ENCODE measurements at places on chromosomes 6 and 20.

DNA sequence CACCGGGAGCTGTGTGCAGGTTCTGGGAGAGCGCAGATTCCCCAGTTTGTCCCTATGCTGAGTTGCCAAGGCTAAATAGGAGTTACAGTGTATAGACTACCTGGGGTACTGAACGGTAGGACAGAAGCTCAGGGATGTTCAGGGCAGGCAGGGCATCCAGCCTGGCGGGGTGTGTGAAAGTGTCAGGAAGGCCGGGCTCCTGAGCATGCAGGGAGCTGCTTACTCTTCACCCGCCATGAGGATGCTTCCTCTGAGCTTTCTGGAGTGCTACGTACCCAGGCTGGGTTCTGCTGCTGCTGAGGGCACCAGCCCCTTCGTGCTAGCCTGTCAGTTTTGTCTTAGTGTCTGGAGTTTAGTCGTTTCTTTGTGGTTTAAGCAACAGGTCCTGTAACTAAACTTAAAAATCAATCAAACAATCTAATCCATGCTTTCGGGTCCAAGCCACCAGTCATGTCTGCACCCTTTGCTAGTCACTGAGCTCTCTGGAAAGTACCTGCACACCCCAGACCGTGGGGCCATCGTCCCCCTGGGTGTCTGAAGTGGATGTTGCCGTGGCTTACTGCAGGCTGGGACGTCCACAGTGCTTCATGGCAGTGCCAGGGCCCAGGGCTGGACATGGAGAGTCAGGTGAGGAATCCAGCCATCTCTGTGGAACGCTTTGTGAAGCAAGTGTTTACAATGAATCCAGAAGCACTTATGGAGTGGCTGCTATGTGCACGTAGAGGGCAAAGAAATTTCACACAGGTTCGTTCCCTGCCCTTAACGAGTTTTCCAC is 220.3 kb upstream of the SNX9 start:
- DNase-seq = no peak

GRCh38 chr6:2562721-2563451 is 187.8 kb downstream of the MYLK4 start:
- no peak for DNase-seq

DNA sequence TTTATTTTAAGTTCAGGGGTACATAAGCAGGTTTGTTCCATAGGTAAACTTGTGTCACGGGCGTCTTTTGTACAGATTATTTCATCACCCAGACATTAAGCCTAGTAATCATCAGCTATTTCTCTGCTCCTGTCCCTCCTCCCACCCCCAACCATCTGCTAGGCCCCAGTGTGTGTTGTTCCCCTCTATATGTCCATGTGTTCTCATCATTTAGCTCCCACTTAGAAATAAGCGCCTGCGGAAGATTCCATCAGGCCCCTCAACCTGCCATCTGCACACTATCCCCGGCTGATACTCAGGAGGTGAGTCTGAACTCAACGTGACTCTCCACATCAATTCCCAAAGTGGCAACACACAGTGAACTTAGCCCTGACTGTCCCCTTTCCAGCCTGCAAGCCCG is 228.0 kb upstream of the SYNDIG1 start:
- peak; percentile 46 for DNase-seq

DNA sequence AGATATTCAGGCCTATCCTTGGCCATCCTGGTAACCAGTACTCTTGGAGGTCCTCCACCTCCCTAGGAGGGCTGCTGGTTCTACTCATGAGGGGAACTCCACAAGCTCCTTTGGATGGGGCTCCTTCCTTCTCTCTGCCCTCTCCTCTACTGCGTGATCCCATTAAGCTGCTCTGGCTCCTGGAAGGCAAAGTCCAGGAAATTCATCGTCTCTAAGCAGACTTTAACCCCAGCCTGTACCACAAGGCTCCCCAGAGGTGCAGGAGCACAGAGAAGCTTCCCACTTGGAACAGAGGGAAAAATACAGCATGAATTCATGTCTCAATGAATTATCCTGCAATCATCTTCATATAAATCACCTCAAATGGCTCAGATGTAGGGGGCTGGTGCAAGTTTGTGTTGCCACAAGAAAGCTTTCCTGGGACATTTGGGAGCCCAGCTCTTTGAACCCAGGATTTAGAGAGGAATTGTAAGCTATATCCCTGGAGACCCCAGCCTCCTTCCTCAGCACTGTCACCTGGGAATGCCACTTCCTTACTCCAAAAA is 355.4 kb downstream of the CDC5L start:
- DNase-seq = no peak

- no peak for DNase-seq
These were observed 77.6 kb upstream of the SASH1 start for GRCh38 chr6:148265054-148265453.

DNA sequence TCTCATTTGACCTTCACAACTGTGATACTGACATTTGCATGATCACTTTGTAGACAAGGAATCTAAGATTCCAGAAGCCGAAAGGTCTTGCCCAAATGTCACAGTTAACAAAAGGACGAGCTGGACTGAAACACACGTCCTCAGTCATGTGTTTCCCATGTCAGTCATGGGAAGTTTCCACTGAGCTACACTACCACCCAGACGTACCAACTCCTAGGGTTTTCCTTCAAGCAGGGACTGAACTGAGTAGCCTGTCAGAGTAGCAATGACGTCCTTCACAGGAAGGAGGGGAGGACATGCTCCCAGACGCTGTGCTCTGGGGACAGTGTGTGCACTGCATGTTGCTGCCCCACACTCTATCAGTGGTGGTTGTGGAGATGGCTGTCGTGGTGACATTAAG is 215.8 kb upstream of the SMLR1 start:
- no peak for DNase-seq

DNA sequence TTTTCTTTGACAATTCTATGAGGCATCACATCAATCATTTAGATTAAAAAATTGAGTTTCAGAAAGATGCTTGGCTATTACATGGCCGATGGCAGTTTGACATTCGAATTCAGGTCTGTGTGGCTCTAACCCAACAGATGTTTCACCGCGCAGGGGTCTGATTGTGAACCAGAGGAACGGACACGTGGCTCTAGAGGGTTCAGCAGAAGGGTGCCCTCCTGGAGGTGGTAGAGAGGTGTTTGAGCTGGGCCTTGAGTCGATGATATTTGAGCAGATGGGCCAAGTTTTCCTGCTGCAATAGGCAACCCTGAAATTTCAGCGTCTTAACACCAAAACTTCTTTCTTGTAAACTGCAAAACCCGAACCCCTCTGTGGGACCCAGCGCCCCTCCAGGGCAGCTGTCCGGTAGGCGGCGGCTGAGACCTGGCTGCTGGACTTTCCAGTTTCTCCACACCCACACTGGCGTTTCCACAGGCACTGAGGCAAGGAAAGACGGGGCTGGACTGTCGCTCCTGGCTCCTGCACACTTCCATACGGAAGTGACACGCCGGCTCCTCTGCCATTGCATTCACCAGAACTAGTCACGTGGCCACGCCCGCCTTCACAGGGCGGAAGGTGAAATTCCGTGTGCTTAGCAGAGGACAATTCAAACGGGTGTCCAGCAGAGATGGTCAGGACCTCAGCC is 11.3 kb upstream of the AFDN start:
- no peak for DNase-seq

DNA sequence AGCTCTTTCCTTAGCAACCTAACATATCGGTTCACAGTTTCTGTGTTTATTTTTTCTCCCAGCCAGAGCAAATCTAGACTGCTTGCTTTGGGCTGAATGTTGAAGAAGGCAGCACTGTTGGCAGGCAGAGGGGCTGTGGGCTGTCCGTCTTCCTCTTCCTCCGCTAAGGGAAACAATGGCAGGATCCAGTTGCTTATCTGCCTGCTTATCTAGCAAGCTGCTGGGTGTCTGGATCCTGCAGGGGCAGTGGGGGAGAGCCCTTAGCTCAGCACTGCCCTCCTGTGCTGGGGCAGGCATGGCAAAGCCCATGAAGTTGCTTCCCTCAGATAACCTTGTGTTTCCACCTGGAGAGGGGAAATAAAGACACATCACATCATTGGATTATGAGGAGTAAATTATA is 92.7 kb upstream of the CD93 start:
- DNase-seq = no peak

DNA sequence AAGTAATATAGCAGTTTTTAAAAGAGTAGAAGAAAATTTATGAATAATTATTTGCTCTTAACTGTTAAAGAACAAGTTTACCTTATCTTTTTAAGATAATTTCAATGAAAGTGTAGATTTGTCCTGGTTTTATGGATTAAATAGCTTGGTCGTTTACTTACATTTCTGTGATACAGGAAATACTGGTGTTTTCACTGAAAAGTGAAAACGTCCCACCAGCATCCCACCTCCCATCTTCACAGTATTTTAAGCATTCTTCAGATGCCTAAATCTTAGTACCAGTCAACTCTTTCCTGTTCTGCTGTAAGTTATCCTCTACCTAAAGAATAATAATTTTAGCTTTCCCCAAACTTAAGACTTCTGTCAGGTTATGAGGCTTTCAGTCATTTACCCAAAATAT is 5.8 kb downstream of the TAB2 start:
- DNase-seq = no peak

GRCh38 chr20:23302801-23303200 is 47.8 kb upstream of the NXT1 start:
- no peak for DNase-seq

DNA sequence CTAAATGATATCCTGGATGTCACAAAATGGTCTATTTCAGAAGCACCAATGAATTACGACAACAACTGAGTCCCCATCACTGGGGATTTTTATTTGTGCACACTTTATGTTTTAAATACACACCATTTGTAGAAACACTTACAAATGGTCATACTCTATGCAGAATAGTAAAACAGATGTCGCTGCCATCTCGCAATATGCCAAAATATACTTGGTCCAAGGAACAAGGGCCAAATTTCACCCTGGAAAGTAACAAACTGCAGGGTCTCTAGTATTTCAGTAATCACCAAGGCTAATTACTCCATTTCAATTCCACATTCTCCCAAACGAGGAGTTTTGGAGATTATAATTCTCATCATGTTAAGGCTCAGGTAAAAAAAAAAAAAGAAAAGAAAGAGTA is 215.2 kb downstream of the LMBRD1 start:
- DNase-seq = peak; percentile 11

DNA sequence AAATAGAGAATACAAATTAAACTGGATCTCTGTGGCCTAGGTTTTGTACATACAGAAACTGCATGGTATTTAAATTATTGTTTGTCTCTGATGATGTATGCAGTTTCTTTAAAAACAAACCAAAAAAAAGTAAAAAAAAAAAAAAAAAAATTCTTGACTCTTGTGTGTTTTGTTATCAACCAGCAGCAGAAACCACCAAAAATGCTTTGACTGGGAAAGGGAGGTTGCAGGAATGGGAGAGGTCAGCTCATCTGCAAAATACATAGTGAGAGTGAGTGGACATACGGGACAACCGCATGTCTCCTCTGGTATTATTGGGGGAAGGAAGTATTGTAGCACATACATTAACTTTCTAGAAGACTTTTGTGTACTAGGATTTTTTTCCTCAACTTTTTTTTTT is 38.0 kb downstream of the TBC1D7 start:
- no peak for DNase-seq

DNA sequence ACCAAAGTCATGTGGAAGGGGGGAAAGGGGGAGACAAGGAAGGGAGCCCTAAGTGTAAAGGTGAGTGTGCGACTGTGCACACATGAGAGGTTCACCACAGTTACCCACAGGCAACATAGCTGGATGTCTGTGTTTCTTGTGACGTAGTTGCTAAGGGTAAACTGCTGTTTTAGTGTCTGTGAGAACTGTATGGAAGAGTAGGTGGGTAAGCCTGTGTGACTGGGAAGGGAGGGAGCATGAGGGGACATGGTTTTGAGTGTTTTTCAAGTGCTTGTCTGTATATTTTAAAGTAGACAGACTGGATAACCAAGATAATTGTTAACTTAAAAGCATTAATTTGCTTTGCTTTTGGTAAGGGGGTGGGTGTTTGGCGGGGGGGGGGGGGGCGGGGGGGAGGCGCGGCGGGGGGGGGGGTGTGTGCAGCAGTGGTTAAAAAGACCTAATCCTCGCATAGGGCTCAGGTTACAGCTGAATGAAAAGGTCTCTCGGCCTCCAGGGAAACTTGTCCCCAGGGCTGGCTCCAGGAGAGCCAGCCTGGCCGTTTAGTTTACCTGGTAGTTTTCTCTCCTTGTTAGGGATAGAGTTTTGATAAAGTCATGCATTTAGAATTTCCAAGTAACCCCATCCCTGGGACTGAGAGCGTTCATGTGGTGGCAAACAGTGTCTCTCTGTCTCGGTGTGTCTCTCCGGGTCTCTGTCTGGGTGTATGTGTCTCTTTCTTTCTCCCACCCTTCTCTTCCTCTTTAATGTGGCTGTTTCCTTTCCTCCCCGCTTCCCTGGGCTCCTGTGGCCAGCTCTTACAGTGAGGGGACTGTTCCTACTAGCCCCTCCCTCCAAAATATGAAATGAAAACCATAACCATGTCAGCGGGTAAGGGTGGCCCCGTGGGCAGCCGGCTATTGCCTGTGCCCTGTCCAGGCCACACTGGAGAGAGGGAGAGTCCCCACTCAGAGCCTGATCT is 3.4 kb downstream of the SCUBE3 start:
- DNase-seq = no peak

GRCh38 chr6:148955441-148955840 is 208.6 kb downstream of the UST start:
- no peak for DNase-seq

GRCh38 chr20:49210757-49211110 is 8.5 kb upstream of the DDX27 start:
- no peak for DNase-seq

DNA sequence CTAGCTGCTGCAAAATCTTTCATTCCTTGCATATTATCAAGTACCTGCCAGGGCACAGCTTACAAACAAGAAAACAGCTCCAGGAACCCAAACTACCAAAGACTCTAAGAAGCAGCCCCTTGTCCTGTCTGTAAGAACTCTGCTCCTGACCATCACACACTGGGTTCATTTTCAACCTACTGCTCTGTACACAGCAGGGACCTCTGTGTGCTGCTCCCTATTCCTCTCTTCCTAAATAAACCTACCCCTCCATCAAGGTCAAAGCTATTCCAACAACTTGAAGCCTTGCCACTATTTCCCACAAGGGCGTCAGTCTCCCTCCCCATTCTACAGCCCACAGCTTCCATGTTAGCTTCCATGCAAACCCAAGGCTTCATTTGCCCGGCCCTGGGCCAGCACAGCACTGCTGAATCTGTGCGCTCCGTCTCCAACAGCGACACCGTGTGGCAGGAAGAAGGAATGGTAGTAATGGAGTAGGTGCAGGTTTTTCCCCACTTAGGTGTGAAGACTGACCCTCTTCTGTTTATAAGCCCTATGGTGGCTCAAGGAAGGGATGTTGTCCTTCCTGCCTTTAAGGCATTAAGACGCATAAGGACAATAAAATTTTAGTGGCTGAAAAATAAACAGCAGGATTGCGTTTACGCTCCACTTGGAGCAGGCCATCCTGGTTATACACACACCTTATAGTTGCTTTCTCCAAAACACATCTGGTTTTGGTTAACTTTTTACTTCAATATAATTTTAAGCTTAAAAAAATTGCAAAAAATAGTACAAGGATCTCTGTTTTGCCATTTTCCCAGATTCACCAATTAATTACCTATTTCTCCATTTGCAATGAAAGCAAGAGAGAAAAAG is 115.2 kb upstream of the NXT1 start:
- DNase-seq = no peak

All from NCI-H1694 (cell line).